ENCODE measurements at places on chromosomes 4 and X.

- DNase-seq = no peak
Observed at GRCh38 chr4:26132858-26133257, 188.0 kb upstream of the RBPJ start.

DNA sequence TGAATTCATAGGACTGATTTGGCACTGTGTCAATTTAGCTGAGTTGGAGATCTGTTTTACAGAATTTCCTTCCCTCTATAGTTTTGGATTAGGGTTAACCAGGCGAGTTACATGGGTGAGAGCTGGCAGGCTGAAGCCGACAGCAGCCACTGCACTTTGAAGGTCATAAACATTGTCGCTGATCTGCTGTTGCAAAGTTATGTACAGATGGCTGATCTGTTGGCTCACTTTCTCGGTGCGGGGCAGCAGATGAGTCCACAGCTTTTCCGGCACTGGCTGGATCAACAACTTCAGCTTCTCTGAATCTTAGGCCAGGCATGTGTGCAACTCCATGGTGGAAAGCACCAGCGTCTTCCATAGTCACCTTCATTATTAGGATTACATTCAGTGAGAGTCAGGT is 173.7 kb downstream of the GPAT3 start:
- no peak for DNase-seq

DNA sequence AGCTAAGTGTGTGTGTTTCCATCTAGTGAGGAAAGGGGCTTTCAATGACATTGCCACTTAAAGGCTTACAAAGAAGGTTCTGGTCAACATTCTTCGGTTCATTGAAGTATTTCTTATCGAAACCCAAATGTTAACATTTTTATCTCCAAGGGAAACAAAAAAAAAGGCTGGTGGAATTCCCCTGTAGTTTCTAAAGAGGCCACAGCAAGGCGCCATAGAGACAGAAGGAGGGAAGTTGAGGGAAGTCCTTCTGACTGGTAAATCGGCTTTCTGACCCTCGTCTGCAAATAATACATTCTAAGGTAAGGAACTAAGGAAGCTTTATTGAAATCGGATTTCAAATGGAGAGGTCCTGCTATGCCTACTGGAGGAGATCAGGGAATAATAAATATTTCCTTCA is 1.7 kb upstream of the ZFP42 start:
- DNase-seq = no peak

- DNase-seq = no peak
Observed at GRCh38 chrX:97547877-97548578, 664.3 kb downstream of the RPA4 start.

- DNase-seq = no peak
Observed at GRCh38 chr4:161254375-161254774, 909.4 kb downstream of the FSTL5 start.

- DNase-seq = no peak
Observed at GRCh38 chrX:31993637-31994036, 921.8 kb upstream of the FTHL17 start.

GRCh38 chr4:183996868-183997267 is 91.8 kb downstream of the STOX2 start:
- no peak for DNase-seq

DNA sequence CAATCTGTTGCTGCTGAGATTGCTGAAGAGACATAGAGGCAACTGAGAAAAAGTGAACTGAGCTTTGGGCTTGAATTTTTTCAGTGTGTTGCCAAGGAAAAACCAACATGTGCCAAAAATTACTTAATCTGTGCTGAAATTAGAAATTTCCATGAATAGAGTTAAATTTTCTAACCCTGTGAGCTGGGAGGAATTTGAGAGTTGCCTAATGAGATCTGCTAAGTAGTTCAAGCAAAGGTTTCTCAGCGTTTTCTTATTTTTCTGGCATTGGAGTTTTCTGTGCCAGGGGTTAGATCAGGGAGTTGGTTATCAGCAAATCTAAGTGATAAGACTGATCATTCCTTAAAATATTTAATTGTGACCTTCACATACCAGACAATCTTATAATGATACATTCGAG is 457.5 kb upstream of the GNPDA2 start:
- DNase-seq = no peak

DNA sequence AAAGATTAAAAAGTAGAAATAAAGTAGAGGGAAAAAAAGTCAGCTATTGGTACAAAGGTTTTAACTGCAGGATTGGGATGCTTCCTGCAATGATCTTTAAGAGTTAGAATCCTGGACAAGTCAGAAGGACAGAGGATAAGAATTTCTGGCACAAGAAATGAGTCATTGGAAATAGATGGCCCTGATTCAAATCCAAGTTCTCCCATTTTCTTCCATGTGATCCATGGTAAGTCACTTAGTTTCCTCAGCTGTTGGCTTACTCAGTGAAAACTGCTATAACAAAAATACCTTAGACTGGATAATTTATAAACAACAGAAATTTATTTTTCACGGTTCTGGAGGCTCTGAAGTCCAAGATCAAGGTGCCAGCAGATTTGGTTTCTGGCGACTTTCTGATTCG is 13.3 kb upstream of the TBC1D19 start:
- no peak for DNase-seq

DNA sequence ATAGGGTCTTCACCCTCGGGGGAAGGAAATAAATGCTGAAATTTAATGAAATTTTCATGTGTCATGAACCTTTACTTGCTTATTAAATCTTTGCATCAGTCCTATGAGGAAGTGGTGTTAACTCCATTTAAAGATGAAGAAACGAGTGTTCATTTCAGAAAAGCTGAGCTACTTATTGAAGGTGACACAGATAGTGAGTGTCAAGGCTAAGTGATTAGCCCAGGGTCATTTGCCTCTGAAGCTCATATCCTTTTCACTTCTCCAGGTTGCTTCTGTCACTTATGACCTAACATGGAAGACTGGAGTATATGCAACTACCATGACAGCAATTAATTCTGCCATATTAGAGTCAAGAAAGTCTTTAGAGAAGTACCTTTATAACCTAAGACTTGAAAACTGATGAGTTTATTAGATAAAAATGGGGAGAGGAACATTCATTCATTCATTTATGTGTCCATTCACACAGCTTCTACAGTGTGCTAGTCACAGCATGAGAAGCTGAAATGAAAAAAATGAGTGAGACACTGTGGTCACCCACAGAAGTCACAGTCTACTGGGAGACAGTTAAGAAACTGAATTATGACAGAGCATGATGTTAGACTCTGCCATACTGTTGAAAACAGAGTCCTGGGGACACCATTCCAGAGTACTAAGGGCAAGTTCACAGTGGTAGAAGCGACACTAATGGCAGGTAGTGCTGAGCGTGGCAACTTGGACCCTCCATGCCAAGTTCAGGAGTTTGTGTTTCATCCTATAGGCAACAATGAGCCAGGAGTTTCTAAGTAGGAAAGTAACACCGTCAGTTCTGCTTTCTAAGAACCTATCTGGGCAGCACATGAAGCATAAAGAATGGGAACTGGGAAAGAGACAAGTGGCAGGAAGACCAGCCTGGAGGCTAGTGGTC is 21.3 kb downstream of the ALPK1 start:
- no peak for DNase-seq

DNA sequence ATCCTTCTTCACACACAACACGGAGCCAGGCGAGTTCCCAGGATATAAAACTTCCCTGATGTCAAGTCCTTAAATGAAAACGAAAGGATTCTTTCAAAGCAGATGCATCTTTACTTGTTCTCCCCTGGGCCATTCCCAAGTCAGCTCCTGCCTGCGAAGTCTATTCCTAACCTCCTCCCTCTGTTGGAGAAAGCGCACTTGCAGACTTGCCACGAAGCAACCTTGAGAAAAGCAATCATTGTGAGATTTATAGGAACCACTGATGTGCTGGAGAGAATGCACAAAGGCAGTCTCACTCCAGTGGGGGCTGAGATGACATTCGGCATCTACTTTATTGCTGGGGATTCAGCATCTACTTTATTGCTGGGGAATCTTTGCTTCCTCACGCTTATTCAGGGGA is 155.7 kb downstream of the NSUN7 start:
- DNase-seq = no peak

- DNase-seq = no peak
Observed at GRCh38 chr4:100828986-100829685, 311.3 kb upstream of the EMCN start.

- DNase-seq = no peak
Observed at GRCh38 chrX:40394302-40394701, 186.5 kb upstream of the ATP6AP2 start.

DNA sequence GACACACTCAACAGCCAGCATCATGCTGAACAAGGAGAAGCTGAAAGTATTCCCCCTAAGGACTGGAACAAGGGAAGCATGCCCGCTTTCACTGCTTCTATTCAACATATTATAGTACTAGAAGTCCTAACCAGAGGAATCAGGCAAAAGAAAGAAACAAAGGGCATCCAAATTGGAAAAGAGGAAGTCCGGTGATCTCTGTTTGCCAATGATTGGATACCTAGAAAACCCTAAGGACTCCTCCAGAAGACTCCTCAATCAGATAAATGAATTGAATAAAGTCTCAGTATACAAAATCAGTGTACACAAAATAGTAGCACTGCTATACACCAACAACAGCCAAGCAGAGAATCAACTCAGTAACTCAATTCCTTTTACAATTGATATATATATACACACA is 44.8 kb downstream of the ARFIP1 start:
- DNase-seq = no peak

- DNase-seq = no peak
Observed at GRCh38 chrX:10198254-10198653, 41.5 kb downstream of the CLCN4 start.

- no peak for DNase-seq
Observed at GRCh38 chrX:16457239-16457638, 192.7 kb upstream of the S100G start.

GRCh38 chr4:15493411-15493810 is 23.7 kb downstream of the CC2D2A start:
- DNase-seq = no peak

DNA sequence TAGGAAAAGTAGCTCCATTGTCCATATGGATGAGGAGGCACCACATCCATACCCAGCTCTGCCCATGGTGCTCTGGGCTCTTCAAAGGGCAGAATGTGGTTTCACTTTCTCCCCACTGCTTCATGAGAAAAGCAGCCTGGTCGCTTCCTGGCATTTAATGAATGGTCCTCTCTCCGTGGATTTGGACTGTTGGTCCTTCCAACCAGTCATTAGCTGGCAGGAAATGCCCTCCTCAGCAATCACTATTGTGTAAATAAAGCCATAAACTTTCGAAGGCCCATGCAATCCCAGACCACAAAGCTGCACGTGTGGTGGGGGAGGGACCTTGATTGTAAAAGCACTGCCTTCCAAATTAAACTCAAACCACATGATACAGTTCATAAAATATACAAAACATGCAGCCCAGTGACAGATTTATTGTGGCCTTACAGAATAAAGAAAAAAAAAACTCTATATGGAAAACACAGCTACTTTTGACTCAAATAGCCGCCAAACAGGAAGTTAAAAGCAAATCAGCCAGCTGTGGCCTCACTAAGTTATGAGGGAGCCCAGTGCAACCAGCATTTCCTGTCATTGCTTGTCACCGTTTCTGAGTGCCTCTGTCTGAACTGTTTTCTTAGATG is 8.1 kb downstream of the MBNL3 start:
- no peak for DNase-seq

- no peak for DNase-seq
Observed at GRCh38 chr4:82481506-82481840, 51.1 kb downstream of the ENOPH1 start.

DNA sequence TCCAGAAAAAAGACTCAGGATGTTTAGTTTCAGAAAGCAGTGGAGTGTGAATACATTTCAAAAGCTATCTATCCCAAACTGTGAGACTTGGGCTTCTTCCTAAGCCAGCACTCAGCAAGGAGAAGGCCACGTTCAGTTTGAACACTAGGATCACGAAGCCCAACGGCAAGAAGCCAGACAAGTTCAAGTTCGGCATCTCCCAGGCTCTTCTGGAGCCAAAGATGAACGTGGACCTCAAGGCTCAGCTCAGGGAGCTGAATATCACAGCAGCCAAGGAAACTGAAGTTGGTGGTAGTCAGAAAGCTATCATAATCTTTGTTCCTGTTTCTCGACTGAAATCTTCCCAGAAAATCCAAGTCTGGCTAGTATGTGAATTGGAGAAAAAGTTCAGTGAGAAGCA is 7.6 kb downstream of the PLAC1 start:
- DNase-seq = no peak

- no peak for DNase-seq
Observed at GRCh38 chr4:22458098-22458497, 57.8 kb downstream of the ADGRA3 start.

DNA sequence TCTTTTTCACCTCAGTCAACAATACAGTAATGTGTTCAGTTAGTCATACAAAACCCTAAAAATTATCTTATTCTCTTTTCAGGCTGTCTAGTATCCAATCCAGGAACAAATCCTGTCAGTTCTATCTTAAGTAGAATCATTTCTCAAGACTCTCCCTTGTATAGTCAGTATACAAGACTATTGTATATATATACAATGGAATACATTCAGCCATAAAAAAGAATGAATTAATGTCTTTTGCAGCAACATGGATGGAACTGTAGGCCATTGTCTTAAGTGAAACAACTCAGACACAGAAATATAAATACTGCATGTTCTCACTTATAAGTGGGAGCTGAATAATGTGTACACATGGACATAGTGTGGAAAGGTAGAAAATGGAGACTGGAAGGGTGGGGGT is 501.2 kb upstream of the ATOH1 start:
- no peak for DNase-seq

DNA sequence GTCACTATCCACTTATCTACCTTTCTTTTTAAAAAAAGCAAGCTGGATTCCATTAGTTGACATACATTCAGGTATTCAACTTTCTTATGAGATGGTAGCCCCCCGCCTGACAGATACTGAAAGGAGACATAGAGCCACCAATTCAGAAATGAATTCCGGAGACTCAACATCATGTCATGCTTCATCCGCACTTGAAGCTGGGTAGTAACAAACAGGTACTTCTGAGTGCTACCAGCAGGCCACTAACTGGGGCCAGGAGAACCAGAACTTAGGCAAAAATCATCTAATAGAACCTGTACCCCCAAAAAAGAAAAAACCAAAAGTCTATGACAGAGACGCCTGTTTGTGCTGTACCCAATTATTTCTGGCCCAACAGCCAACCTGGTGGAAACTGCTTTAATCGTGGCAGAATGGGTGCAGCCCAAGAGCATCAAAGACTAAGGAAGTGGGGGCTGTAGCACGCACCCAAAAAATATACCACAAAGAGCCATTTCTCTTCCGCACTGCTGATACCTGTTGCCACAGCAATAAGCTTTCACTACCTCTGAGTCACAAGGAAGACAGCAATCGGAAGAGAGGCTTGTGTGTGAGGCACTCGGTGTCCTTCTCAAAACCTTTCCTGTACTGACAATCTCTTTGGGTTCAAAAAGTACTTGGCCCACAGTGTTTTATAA is 84.8 kb downstream of the AFAP1 start:
- DNase-seq = no peak
